Upper lobe of right lung (tissue), 1 donor: ENCODE measurements at places on chromosomes 11 and 22.

- DNase-seq = peak; percentile 80
These were observed 22.0 kb downstream of the RHBDD3 start for GRCh38 chr22:29245626-29246385.

DNA sequence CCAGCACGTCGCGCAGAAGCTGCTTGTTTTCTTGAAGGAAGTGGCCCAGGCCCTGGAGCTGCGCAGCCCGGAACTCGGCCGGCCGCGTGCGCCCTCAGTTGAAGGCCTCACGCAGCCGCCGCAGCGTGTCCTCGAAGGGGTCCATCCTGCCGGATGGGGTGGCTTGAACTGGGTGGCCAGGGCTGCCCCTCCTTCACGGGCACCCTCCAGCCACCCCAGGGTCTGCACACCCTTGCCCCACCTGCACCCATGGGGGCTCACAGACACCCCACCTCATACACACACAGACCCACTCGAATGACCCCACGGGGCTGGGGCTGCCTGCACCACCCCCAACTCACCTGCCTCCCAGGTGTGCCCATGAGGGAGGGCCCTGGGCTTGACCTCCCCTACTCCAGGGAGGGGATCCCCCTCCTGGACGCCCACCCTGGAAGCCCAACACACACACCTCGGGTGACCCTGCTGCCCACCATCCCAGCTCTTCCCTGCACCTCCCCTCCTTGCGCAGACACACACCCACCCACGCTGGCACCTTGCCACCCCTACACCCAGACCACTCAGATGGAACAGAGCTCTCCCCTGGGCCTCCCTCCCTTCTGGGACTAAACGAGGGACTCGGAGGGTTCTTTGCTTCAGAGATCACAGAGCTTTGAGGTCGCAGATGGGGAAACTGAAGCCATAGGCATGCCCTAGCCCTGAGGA, 6.8 kb downstream of the ALDH3B2 start:
- DNase-seq = peak; percentile 64

DNA sequence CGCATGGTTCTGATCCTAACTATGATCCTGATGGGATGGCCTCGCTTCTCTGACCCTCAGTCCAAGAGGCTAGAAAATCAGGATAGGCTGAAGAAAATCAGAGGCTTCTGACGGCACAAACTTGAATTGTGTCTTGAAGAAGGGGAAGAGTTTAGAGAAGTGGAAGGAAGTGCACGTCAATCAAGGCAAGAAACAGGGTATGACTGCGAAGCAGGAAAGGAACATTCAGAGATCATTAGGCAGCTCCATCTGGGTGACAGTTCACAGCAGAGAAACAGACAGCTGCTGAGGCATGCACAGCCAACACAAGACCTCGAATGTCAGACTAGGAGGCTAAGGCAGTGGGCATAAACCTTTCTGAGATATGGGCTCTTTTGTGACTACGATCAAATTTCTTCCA, 29.3 kb downstream of the CLPB start:
- no peak for DNase-seq

DNA sequence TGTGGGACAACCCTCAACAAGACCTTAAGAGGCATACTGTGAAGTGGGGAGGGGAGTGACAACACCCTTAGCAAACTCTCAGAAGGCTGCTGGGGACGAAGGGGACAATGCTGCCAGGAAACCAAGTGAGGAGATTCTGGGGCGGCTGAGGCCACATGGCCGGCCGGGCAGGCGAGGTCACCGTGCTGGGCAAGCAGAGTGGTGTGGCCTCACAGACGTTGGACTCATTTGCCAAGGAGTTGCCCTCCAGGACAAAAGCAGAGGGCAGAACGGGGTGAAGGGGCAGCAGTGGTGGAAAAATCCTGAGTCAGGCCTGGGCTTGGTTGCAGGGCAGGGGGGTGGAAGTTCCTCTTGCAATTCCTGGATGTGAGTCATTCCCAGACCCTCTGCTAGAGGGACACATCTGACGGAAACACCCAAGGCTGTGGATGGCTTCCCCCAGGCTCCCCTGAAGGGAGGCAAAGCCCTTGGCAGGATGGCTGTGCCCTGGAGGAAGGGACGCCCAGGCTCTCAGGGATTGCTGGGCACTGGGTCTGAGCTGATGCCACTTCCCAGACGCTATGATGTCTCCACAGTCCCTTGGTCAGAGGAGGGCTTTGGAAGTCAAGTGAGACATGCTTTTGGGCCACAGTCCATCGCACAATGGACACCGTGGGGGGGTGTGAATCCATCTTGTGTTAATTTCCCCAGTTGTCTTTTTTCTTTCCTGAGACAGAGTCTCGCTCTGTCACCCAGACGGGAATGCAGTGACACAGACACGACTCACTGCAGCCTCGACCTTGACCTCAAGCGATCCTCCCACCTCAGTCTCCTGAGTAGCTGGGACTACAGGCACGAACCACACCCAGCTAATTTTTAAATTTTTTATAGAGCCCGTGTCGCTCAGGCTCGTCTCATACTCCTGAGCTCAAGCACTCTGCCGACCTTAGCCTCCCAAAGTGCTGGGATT, 16.2 kb upstream of the SHANK3 start:
- peak; percentile 60 for DNase-seq

GRCh38 chr11:126357969-126358762, 2.7 kb downstream of the ST3GAL4 start:
- DNase-seq = peak; percentile 52
